ENCODE measurements at places on chromosomes 1 and 21.

GRCh38 chr1:34331020-34331926, 154.6 kb downstream of the C1orf94 start:
- DNase-seq: no peak

DNA sequence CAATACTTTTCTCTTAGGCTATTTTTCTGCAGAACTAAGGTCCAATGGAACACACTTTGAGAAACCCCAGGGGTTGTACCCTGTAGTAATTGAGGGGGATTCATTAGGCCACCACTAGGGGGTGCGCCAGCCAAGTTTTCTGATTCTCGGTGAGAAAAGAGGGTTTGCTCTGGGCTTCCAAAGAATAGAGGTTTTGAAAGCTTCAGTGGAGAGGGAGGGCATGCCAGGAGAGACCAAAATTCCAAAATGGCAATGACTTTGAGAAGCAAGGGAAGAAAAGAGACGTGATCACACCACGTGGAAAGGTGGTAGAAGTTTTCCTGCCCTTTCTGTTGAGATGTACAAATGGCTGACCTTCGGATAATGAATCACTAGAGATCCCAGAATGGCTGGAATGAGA, 323.3 kb downstream of the RPS6KC1 start:
- DNase-seq: peak; percentile 82

- no peak for DNase-seq
Observed at GRCh38 chr1:34785231-34785874, 4.3 kb downstream of the GJB3 start.

DNA sequence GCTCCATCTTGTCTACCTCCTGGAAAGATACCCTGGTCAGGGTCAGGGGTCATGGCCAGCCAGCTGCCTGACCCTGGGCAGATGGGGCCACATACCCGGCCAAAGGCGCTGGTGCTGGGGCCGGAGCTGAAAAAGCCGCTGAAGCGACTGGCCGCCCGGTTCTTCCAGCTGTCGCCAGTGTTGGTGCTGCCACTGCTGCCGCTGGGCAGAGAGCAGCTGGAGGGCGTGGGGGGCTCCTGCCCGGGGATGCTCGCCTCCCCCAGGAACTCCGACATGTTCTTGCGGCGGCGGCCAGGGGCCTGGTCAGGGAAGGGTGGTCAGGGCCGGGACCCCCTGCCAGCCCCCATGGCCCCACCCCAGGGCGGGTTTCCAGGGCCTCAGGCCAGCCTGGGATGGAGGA, 7.2 kb upstream of the TNFRSF25 start:
- DNase-seq: no peak

DNA sequence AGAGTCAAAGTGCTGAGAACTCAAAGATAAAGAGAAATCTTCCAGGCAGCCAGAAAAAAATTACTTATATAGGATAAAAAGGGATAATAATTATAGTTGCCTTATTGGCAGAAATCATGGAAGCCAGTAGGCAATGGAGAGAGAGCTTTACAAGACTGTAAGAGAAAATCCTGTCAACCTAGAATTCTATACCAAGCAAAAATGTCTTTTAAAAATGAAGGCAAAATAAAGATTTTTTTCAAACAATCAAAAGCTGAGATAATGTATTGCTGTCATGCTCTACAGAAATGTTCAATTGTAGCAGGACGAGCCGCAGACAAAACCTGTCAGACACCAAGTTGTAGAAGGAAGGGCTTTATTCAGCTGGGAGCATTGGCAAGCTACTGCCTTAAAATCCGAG, 26.8 kb upstream of the RAB4A start:
- no peak for DNase-seq

GRCh38 chr21:45542242-45542666, at the start of gene SLC19A1:
TSS of gene SLC19A1 (minus strand) at chr21:45542440. CDS start at chr21:45537959, 4,481 bp downstream.
- peak; percentile 82 for DNase-seq

GRCh38 chr1:162297208-162297607, 79.4 kb downstream of the SPATA46 start:
- DNase-seq: no peak

DNA sequence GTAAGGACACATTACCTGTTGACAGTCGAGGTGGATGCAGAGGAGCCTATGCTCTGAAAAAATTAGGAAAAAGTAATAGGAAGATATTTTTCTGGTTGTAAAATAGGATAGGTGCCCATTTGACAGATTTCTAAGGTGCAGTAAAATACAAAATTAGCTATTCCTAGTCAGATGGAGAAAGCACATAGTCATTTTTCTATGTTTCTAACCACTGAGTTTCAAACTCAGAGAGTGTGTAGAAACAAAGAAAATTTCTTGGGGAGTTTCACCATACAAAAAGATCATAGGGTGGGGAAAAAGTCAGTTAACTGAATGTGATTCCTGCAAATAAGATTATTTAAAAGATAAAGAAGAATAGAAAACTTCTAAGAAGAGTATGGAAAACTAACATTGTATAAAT, 666.9 kb downstream of the KCNT2 start:
- no peak for DNase-seq

- DNase-seq: no peak
Observed at GRCh38 chr1:227560393-227561173, 2.8 kb upstream of the ZNF678 start.

DNA sequence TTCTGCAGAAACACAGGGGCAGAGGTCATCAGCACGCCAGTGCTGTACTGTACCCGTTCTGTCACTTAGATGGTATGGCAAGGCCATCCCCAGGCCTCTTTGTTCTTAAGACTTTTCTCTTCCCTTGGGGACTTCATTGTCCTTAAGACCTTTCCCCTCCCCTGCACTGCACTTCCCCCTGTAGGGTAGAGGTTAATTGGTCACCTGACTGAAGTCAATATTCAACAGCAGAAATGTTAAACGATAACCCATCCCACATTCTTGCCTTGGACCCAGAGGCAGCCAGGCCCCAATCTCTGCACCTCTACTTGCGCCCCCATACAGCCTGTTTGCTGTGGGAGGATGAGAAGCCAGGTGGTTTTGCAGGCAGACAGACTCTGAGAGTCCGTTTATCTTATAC, 10.2 kb downstream of the PHGDH start:
- DNase-seq: no peak

DNA sequence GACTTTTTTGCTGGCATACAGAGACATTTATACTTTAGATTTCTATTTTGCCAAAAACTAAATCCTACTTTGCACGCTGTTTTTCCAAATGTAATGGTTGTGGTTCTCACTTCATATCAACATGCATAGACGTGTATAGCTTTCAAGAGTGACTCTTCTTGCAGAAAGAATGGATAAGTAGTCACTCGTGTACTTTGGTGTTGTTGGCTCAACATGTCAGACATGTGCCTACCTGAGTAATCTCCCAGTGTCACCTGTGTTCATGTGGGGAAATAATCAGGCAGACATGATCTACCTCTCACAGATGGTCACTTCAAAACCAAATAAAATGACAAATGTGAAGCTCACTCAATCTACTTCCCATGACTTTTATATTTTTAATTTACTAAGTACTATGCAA, 73.1 kb downstream of the GPR88 start:
- DNase-seq: no peak
